ENCODE measurements at places on chromosomes 6 and 20.

DNA sequence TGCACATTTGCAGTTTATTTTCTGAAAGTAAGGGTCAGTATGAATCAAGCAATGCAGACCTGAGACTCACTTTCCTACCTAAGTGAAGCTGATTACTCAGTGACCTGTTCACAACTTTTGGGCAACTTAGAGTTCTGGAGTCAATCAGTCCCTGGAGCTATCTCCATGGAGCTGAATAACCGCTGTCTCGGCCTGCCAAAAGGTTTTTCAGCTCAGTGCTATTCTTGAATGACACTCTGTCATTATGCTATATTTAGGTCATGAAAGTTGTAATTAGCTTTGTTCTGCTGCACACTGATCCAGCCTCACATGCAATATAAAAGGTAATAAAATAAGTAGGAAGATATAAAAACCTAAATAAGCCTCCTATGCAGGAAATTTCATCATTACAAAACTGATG lies 356.0 kb downstream of the BMP2 start:
- no peak for DNase-seq

DNA sequence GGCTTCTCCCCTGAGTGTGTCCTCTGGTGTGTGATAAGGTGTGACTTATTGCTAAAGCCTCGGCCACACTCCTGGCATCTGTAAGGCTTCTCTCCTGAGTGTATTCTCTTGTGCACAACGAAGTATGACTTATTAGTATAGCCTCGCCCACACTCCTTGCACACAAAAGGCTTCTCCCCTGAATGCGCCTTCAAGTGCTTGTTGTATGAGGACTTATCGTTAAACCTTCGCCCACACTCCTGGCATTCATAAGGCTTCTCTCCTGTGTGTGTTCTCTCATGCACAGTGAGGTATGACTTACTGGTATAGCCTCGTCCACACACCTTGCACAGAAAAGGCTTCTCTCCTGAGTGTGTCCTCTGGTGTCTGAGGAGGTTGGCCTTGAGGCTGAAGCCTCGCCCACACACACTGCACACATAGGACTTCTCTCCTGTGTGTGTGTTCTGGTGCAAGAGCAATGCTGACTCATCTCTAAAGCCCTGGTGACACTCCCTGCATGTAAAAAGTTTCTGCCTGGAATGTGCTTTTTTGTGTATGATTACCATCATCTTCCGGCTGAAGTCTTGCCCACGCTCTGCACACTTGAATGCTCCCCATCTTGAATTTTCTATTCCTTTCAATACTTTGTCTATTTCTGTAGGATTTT lies 20.4 kb downstream of the ZNF337 start:
- DNase-seq = no peak

- DNase-seq = peak; percentile 23
These were observed 117.1 kb upstream of the EEF1E1 start for GRCh38 chr6:8219352-8219943.

- DNase-seq = no peak
These were observed 23.8 kb downstream of the MAS1 start for GRCh38 chr6:159914565-159914923.

DNA sequence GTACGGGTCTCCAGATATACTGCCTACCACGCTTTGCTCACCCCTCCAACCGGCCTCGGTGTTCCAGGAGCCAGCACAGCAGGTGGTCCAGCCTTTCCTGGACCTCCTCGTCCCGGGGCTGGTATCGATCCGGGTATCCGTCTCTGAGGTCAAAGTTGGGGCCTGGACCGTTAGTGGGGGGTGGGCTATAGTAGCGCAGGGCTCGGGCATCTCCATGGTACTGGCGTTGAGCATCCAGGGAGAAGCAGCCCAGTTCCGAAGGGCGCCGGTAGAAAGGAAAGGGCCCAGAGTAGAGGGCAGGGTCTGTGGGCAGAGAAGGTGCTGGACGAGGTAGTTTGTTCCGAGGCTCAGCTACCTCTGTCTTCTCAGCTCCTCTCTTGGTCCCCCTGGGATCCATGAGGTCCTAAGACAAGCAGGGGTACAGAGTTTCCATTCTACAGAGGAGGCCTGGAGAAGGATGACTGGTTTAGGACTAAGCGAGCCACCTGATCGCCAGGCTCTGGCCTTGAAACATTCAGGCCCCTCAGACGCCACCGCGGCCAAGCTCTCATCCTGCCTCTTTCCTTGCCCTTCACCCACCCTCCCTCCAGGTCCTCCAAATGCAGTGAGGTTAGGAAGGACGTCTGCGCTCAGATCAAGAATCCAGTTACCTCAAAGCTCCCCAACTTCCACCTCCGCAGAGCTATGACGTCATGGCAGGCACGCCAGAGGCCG lies 502 bp downstream of the DXO start:
- DNase-seq = no peak

DNA sequence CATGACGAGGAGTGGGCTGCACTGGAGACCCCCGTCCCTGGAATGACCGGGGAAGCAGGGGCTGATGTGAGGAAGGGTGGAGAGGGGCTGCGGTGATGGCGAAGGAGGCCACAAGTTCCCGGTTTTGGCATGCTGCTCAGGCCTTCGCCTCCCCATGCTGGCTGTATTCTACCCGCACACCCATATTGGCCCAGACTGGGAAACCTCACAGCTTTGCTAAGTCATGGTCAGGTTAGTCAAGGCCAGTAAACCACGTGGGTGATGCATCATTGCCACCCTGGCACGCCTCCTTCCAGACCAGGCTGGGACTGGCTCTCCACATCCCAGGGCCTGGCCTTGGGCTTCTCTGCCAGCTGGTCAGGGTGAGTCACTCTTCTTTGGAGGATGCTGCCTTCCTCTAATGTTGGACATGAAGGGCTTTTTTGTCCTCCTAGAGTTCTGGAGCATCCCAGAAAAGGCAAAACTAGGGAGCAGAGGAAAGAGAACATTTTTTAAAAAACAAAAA lies 53.8 kb downstream of the PCNA start:
- no peak for DNase-seq

GRCh38 chr20:24118441-24119175 lies 130.0 kb upstream of the GGTLC1 start:
- no peak for DNase-seq

DNA sequence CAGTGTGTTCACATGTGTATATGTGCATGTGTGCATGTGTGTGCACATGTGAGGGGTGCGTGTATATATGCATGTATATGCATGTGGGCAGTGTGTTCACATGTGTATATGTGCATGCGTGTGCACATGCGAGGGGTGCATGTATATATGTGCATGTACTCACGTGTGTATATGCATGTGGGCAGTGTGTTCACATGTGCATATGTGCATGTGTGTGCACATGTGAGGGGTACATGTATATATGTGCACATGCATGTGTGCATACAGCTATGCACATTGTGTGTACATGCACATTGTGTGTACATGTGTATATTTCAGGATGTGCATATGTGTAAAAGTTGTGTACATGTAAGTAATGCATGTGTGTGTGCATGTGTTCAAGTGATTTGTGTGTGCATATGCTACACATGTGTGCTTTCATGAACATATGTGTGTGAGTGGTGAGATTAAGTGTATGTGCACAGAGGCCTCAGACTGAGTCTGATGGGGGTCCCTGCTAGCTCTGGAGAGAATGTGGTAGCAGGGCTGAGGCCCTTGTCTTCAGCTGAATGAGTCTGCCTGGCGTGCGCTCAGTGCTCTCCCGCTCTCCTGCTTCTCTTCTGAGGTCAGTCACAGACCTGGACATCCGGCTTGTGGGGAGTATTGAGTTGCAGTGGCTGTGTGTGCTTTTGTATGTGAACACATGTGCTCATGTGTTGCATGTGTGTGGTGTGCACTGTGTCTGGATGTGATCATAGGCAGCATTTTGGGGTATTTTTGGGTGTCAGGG lies 19.9 kb upstream of the MYT1 start:
- DNase-seq = no peak

DNA sequence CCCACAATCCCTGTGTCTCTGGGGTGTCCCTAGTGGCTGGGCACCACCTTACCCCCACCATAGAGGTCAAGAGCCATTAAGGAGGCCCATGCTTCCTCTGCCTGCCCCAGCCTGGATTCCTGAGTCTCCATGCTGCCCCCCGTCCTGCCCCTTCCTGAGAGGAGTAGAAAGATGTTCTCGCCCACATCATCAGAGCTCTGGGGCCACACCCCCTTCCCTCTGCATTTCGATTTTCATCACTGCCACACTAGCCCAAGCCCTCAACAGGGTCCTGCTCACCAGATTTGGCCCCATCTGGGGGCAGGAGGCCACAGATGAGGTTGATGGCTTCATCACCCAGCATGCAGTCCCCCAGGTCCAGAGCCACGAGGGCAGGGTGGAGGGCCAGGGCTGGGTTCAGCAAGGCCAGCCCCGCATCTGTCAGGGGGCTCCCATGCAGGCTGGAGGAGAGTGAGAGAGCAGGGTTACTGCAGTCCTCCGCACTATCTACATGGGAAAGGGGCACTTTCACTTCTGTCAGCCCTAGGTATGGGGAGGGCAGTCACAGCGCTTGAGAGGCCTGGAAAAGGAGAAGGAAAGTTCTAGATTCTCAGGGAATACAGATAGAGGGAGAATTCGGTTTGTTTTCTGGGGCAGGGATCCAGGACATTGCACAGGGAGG lies 1.5 kb downstream of the LRRC73 start:
- DNase-seq = no peak

DNA sequence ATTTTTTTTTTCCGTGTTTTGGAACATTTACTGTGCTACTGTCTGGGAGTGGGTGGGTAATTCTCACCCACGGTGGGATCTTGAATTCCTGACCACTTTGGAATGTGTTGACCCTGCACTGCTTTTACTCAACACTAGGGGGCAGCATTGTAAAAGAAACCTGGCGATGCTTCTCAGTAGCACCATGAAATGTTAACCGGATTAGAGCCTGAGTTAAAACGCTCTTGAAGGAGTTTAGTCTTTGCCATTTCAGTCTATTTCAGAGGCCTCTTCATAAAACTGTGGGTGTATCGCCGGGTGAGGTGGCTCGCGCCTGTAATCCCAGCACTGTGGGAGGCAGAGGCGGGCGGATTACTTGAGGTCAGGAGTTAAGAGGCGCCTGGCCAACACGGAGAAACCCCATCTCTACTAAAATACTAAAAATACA lies 114.4 kb upstream of the PRND start:
- DNase-seq = peak; percentile 51

- no peak for DNase-seq
These were observed 5.7 kb downstream of the EDN3 start for GRCh38 chr20:59305908-59306655.

GRCh38 chr6:85465762-85466161 lies 15.9 kb downstream of the NT5E start:
- DNase-seq = no peak

DNA sequence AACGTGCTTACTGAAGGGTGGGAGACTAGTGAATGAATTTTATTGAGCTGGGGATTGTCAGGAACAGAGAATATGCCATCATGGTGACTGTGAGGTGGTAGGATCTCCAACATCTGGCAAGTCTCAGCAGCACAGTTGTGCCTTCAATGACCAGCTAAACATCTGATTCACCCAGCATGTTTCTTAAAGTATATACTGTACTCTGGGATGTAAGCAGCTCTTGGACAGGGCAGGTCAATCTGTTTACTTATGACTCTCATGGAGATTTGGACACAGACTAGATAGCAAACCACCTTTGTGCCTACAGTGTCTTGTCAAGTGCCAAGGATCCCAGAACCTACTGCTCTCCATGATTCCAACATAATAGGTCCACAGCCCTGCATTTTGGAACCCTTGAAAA lies 801.0 kb upstream of the CITED2 start:
- no peak for DNase-seq

DNA sequence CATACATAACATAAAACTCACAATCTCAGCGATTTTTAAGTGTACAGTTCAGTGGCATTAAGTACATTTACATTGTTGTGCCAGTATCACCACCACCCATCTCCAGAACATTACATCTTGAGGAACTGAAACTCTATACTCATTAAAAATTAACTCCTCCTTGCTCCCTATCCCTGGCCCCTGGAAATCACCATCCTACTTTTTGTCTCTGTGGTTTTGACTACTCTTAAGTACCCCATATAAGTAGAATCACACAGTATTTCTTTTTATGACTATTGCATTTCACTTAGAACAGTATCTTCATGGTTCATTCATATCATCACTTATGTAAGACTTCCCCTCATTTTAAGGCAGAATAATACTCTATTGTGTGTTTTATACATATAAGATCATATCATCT lies 1108.1 kb downstream of the GRIK2 start:
- no peak for DNase-seq
